ENCODE measurements at places on chromosomes 16 and 17.

- DNase-seq, result no peak
Observed at GRCh38 chr16:79303959-79304387, 296.6 kb downstream of the MAF start.

- no peak for DNase-seq
Observed at GRCh38 chr17:81165246-81166032, at the start of gene PVALEF. Gene PVALEF (plus strand): TSS chr17:81165507. CDS start chr17:81181227, 15,720 bp downstream.

DNA sequence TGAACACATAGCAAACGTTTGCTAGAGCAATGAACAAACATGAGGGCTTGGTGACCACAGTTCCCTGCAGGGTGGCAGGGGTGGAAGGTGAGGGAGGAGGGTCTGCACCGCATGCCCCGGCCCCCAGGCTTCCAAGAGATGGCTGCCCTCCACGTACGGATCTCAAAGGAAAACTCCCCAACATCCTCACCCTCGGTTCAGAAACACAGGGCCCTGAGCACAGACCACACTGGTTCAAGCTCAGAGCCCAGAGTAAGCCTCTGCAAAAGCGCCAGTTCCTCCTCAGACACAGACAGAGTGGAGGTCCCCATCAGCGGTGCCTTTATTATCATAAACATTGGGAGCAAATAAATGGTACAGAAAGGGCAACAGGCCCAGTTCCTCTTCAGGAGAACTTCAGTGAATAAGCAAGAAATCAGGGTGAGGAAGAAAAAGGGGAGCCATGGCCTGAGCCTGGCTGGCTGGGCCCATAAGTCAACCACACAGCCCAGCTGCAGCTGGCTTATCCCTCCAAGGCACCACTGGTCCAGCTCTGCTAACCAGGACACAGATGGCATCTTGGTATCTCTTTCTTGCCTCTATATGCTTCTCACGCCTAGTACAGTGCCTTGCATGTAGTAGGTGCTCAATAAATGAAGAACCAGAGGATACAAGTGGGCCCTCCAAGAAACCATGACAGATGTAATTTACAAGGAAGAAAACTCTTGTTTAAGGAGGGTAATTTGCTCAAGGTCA lies 11.0 kb downstream of the MPO start:
- DNase-seq, result no peak

GRCh38 chr16:83393196-83393981 lies 414.4 kb upstream of the HSBP1 start:
- DNase-seq, result no peak

DNA sequence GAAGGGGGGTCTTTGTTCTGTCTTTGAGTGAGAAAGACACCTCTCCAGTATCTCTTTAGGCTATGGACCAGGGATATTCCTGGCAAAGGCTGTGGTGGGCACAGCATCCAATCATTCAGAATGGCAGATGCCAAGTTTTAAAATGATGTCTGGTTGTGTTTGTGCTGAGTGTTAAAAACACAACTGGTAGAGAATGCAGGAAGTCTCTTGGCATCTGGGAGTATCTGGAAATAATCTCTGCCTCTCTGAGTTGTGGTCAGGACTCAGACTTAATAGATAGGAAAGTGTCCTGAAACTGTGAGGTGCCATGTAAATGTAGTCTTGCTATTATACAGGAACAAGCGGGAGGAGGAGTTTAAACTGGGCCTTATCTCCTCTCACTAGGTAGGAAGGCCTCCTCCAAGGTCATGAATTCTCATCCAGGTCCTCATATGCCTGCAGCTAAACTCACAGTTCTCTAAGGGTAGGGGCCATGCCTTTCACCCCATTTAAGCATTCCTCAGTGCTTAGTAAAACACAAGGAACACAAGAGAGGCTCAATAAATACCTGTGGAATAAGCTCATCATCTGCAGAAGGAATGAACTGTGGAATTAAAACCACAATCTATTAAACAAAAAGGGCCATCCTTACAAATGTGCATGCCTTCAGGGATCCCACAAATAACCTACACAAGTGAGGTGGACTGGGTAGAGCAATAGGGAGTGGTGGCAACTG lies 317.6 kb downstream of the CBLN1 start:
- no peak for DNase-seq

Data from DMS79 treated with DMSO at 0.1 percent for 48 hours (cell line).